ENCODE measurements at places on chromosomes 13 and 19.

GRCh38 chr13:112809332-112810315 lies 119.8 kb downstream of the ATP11A start:
- DNase-seq = no peak

- no peak for DNase-seq
Measured at GRCh38 chr19:17543986-17544385, 11.5 kb upstream of the COLGALT1 start.

DNA sequence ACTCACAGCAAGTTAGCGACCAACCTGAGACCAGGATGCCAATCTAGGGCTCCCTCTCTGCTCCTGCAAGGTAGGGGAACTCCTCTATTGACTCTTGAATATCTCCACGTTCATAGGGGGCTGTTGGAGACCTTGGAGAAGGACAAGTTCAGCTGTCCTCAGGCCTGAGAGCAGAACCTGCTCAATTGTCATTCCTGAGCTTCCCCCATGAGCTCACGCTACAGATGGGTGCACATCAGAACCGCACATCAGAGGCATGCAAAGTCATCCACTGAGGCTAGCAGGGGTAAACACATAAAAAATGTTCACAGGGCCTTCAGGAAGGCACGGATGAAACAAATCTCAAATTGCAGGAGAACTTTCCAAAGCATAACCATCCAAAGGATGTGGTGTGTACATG lies 168.8 kb upstream of the ZNF507 start:
- no peak for DNase-seq

GRCh38 chr13:111398196-111398595 lies 77.8 kb downstream of the TEX29 start:
- no peak for DNase-seq

GRCh38 chr13:33827139-33827538 lies 9.2 kb downstream of the RFC3 start:
- no peak for DNase-seq

DNA sequence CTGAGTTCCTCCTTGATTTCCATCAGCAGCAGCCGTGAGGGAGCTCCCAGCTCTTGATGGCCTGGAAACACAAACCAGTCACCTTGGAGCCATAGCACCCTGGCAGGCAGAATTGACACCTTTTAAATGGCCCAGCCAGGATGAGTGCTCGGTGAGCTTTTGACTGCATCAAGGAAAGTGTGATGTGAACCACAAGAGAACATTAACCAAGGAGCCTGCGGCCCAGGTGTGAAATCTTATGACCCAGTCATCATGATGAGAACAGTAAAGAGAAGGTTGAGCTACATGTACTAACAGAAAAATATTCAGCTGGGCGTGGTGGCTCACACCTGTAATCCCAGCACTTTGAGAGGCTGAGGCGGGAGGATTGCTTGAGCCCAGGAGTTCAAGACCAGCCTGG lies 22.8 kb downstream of the SUGP2 start:
- DNase-seq = no peak

DNA sequence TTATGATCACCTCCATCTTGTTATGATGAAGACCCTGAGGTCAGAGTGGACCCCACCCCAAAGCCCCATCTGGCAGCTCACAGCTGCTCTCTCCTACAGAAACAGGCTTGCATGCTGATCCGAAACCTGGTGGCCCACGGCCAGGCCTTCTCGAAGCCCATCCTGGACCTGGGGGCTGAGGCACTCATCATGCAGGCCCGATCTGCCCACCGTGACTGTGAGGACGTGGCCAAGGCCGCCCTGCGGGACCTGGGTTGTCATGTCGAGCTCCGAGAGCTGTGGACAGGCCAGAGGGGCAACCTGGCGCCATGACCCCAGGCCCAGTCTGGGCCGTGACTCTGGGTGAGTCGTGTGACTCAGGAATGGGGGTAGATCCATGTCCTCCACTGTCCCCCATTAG lies 6.5 kb upstream of the SLC25A42 start:
- no peak for DNase-seq

DNA sequence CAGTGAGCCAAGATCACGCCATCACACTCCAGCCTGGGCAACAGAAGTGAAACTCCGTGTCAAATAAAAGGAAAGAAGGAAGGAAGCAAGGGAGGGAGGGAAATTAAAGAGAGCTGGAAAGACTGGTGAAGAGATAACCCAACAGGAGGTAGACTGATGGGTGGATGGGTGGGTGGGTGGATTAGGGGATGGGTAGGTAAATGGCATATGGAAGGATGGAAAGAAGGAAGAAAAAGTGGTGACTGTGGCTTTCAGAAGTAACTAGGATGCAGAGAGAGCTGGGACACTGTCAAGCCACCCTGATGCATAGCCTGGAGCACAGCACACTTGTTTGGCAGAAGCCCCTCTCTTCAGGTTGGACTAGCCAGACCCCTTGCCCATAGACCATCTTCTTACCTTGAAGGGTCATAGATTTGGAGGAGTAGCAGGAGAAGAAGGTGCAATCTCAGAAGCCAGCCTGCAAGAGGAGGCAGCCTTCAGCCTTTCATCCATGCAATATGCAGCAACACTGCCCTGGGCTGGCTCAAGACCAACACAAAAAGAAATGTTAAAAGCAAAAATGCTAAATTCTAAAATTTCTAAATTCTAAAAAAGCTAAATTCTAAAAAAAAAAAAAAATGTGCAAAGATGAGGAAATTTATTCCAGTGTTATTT lies 5.1 kb downstream of the IQCN start:
- DNase-seq = no peak

DNA sequence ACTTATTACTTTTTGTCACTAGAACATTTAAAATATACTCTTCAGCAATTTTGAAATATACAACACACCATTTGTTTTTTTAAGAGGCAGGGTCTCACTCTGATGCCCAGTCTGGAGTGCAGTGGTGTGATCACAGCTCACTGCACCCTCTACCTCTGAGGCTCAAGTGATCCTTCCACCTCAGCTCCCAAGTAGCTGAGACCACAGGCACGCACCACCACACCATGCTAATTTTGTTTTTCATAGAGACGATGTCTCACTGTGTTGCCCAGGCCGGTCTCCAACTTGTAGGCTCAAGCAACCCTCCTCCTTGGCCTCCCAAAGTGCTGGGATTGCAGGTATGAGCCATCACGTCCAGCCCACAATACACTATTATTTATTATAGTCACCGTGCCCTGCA lies 2.6 kb downstream of the IGFL2 start:
- no peak for DNase-seq

Measured in fibroblast of upper back skin (primary cell).